Hypothalamus (tissue), 51 donors: ENCODE measurements at places on chromosomes 11 and 22.

GRCh38 chr11:48017831-48018527 lies 37.6 kb downstream of the PTPRJ start:
- no peak for DNase-seq

DNA sequence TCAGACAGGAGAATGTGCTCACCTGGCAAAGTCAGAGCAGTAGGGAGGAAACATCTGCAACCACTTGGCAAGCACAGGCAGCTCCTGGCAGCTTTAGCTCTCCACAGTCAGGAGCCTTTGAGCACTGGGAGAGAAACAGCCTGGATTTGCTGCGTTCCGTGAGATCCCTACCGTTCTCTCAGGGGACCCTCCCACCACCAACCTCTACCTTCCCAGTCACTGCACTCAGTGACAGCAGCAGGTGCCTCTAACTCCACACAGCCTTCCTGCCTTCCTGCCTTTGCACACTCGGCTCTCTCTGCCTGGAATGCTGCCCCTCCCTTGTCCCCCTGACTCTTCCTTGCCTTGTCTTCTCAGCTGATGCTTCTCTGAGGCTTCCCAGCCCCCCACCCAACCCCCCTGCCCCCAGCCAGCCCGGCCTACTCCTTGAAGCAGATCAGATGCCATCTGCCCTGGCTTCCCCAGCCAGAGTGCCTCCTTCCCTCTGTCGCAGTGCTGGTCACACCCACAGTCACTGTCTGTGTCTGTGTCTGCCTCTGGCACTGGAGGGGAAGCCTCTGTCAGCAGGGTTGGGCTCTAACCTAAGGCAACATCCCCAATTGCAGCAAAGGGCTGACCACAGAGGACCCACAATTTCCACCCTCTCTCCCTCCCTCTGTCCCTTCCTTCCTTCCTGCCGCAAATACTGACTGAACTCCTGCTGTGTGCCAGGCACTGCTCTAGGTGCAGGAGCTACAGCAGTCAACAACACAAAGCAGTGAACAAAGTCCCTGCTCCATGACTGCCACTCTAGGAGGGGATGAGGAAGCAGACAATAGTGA lies 14.9 kb upstream of the TSKU start:
- no peak for DNase-seq

DNA sequence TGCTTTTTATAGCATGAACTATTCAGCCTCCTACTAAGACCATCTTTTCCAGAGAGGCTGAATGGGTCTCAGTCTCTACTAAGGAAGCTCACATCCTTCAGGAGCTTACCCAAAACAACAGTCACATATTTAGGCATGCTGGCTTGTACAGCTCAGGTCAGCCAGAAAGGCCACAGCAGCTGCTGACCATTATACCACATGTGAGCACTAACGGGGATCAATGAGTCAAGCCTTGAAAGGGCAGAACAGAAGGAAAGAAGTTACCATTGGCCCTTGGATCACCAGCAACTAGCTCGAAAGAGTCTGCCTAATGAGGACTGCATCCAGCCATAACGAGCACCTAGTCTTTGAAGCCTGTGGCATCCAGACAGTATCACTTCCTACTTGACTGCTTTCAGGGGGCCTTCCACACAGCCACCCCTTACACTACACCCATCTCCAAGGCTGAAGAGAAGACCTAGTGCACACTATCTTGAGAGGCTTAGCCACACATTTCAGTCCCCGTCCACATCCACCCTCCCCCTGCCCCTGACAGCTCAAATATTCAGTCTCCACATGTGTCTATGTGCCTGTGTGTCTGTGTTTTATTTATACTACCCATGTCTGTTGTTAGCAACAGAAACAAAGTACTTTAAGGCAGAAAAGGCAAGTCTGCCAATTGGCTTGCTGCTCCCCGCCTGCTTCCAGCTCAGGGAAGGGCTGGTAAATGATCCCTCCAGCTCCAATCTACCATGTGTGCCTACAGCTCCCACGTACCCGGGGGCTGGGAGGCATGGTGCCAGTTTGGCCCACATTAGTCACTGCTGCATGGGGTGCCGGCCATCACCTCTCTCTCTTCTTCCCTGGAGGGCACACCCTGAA lies 95.5 kb downstream of the RPL27A start:
- no peak for DNase-seq

GRCh38 chr11:102177974-102178631 lies 67.9 kb downstream of the YAP1 start:
- DNase-seq = no peak
